ENCODE measurements at places on chromosomes 2 and 18.

DNA sequence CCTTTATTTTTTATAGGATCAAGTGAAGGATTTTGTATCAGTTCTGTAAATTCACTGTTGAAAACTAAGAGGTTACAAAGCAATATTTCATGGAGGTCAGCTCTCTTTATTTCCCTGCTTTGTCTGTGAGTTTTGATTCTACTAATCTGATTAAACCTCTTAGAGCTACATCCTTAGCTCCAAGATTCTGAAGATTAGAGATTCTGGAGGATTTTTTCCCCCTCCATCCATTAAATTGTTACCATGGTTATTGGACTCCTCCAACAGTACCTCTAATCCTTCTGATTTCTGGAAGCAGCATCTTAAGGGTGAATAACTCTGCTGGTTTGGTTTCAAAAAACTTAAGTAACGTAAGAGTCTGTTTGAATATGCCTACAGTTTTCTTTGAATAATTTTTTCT lies 110.0 kb downstream of the TANC1 start:
- DNase-seq = no peak

DNA sequence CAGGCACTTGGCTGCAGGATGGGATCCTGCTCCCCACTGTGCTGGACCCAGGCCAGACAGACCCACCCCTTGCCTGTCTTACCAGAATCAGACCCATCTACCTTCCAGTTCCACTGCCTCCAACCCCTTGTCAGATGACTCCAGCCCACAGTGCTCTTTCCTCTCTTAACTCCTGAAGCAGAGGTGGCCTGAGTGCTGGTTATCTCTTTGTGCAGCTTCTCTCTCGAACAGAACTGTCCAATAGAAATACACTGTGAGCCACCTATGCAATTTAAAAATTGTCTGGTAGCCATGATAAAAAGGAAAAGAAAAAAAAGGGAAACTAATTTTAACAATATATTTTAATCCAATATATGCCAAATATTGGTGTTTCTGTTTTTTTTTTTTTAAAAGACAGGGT lies 160.2 kb upstream of the SMAD2 start:
- no peak for DNase-seq

GRCh38 chr2:30947686-30948085 lies 140.4 kb upstream of the CAPN13 start:
- DNase-seq = no peak

DNA sequence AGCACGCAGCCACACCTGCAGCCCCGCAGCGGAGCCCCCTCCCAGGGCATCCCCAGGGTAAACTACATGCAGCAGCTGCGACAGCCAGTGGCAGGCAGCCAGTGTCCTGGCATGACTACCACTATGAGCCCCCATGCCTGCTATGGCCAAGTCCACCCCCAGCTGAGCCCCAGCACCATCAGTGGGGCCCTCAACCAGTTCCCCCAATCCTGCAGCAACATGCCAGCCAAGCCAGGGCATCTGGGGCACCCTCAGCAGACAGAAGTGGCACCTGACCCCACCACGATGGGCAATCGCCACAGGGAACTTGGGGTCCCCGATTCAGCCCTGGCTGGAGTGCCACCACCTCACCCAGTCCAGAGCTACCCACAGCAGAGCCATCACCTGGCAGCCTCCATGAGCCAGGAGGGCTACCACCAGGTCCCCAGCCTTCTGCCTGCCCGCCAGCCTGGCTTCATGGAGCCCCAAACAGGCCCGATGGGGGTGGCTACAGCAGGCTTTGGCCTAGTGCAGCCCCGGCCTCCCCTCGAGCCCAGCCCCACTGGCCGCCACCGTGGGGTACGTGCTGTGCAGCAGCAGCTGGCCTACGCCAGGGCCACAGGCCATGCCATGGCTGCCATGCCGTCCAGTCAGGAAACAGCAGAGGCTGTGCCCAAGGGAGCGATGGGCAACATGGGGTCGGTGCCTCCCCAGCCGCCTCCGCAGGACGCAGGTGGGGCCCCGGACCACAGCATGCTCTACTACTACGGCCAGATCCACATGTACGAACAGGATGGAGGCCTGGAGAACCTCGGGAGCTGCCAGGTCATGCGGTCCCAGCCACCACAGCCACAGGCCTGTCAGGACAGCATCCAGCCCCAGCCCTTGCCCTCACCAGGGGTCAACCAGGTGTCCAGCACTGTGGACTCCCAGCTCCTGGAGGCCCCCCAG lies 254.1 kb downstream of the GLI2 start:
- no peak for DNase-seq

DNA sequence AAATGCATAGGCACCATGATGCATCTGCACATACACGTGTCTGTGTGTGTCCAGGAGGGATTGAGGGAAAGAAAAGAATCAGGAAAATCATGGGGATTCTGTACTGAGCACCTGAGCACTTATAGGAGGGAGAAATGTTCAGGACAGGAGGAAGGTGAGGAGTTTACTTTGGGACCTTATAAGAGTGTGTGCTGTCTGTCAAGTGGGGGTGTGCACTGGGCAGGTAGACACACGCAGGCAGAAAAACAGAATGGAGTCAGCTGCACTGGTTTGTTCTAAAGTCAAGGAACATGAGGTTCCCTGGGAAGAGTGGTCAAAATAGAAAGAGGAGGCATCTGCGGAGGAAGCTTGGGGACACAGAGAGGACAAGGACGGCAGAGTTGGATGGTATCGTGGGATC lies 92.2 kb upstream of the KCTD1 start:
- no peak for DNase-seq

DNA sequence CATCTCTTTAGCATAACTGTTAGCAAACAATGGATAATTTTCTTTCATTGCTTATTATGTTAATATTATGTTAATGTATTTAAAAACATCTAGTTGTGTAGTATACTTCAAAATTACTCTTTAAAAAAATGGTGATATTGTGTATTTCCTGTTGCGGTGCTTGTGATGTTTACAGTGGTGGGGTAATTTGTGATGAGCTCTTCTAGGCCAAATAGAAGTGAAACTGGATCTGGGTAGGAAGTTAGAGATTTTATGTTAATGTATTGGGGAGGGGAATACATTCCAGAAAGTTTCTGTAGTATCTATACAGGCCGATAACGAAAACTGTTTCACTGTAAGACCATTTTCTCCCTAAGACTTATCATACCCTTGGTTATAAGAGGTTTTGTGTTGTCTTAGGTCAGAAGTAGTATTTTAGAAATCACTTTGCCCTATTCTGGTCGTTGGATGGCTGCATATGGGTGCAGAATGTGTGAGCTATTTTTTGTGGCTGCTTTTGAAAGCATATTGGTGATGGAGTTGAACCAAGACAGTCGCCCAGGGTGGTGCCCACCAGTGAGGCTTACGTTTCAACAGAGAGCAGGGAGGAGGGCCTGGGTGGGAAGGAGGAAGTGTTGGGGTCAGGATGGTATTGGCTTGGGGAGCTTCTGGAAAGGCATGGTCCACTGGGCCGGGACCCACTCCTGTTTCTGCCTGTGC lies 5.8 kb downstream of the TSHZ1 start:
- DNase-seq = no peak

DNA sequence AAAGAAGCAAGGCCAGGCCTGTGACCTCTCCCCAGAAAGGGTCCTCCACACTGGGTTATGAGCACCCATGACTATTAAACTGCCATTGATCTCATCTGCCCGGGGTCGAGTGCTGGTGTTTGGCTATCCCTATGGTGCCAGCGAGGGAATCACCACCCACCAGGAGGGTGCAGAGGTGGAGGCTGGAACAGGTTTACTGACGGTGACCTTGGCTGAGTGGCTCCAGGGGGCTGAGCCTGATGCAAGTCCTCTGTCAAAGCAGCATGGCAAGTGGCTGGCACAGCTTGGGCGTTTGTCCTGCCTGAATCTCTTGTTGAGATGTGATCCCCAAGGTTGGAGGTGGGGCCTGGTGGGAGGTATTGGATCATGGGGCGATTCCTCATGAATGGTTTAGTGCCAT lies 196.4 kb upstream of the HDAC4 start:
- DNase-seq = no peak

GRCh38 chr2:238869293-238870124 lies 21.6 kb downstream of the TWIST2 start:
- DNase-seq = no peak

- DNase-seq = peak; percentile 80
Observed at GRCh38 chr2:27118525-27119329, at the start of gene CGREF1. CGREF1 (minus strand) TSS chr2:27119128; CDS start chr2:27104366, 14,762 bp downstream.

DNA sequence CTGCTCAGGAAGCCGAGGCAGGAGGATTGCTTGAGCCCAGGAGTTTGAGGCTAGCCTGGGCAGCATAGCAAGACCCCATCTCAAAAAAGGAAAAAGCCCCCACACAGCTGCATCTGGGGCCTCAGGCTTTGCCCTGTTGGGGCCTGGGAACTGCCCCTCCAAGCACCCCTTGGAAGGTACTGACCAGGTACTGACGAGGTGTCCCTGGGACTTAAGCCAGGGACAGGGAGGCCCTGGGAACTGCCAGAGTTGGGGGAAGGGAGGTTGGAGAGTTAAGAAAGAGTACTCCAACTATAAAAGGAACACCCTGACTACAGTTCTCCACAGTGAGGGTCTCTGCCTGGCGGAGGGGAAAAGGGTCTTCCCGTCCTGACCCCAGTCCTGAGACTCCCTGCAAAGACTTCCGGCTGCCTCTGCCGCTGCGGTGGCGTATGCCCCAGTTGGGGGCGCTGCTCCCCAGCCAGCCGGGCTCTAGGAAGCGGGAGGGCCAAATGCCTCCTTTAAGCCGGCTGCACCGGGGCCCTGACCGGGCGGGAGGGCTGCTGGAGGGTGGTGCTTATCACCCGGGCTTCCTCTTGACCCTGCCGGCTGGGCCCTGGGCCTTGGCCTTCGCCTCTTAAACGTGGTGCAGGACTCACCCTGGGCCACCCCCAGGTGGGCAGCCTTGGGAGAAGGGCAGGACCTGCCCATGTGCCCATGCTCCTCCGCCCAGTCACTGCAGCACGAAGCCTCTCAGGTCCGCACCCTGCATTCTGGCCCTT lies 12.8 kb downstream of the SLC30A3 start:
- DNase-seq = no peak

DNA sequence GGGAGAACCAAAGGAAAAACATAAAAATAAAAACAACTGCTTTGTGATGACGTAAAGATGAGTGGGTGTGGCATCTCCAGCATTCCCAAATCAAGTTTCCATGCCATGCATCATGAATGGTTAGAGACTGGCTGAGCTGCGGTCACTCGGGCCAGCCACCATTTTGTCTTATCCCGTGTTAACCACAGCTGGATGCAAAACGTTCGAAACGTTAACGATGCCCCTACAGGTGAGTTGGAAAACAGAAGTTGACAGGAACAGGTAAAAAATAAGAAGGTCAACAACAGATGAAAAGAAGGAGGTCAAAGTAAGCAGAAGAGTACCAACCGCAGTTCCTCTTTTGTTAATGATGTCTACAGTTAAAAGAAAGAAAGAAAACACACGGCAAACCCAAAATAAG lies 411.1 kb downstream of the NRXN1 start:
- no peak for DNase-seq

DNA sequence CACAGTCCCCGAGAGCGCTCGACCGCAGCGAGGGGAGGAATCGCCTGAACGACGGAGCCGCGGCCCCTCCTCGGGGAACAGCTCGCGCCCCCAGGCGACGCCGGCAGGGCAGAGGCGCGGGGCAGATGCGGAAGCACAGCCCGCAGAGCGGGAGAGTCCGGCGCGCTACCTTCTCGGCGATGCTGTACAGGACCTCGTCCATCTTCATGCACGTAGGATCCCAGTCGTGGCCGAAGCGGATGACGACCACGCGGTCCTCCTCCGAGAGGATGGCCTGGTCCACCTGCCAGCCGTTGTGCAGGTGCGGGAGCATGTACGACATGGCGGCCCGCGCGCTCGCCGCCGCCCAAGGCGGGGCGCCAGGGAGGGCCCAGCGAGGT lies 302 bp downstream of the TXNL4A start:
- DNase-seq = peak; percentile 36

- DNase-seq = no peak
Observed at GRCh38 chr2:74512744-74513604, 1.3 kb upstream of the TLX2 start.

GRCh38 chr18:26940744-26941398 lies 75.4 kb upstream of the AQP4 start:
- DNase-seq = no peak

DNA sequence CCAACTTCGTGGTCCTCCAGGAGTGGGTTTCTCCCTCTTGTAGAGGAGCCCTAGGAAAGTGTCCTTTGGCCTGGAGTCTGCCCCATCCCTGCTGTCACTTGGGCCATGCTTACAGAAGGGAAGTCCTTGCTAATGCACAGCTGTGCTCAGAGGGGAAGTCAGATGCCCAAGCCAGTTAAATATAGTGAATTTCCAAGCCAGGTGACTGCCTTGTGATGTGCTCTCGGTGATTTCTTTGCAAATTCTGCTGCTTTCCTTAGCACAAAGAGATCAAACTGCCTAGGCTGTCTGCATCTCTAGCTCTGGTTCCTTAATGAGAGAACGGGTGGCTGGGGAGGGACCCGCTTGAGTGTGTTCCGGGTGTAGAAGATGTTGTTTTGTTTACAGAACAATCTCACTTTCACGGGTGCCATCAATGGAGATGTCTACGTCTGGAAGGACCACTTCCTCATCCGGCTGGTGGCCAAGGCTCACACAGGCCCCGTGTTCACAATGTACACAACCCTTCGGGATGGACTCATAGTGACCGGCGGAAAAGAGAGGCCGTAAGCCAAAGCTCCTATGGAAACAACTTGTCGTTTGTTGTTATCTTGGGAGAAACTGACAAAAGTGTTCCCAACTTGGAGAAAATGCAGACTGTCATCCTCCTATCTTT lies 91.4 kb downstream of the RTN4 start:
- DNase-seq = no peak

DNA sequence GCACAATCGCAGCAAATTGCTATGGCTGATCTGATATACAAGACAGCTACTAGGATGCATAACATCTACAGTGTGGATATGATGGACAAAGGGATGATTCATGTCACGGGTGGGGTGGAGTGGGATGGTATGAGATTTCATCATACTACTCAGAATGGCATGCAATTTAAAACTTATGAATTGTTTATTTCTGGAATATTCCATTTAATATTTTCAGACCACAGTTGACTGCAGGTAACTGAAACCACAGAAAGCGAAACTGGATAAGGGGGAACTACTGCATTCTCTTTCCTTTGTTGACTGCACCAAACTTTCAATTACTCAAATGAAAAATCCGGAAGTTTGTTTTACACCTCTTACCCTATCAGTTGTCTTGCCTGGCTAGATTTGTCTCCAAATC lies 94.4 kb upstream of the NEUROD1 start:
- DNase-seq = no peak

DNA sequence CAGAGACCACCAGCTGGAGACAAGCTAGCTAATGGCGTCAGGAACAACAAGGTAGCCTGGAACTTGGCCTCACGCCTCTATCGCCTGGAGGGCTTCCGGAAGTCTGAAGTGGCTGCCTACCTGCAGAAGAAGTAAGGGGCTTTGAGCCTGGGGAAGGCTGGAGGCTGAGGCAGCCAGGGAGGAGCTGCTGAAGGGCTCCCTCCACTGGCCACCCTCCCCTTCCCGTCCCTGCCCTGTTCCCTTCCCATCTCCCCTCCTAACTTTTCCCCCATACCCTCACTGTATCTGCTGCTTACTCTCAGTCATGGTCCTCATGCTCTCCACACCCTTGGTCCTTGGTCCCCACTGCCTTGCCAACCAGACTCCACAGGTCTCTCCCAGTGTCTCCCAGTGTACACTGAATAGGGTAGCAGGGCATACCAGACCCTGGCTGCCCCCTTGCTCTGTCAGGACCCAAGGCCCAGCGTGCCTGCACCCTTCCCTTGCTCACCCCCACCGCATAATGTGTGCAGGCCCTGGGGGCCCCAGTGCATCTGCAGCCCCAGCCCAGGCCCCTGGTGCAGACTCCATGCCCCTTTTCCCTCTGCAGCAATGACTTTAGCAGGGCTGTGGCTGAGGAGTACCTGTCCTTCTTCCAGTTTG lies 18.8 kb downstream of the PSD4 start:
- no peak for DNase-seq
